ENCODE measurements at places on chromosomes 2 and 18. TPM values are rescaled to one million over a fixed set of nuclear protein-coding genes. Genes with fewer than 3 reads are reported as not detected.

SPR gene
- total RNA-seq = 4.5 TPM

- no peak for DNase-seq
These were observed 6.6 kb downstream of the D2HGDH start for GRCh38 chr2:241741016-241741415.

DNA sequence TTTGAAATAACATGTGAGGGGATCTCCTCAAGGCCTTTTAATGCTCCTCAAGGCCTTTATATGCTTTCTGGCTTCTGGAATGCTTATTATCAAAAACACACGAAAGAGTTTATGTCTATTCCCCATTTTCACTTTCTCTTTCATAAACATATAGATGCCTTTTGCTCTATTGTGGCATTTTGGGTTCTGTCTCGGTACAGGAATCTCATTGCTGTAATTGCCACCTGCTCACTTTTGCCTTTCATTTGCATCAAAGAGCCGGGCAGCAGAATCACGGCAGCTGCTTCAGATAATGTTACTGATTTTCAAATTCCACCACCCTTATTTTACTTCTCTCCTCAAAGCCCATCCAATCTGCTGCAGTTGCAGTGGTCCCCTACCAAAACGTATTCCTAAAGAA is 54.8 kb upstream of the LPIN2 start:
- DNase-seq = no peak

DNA sequence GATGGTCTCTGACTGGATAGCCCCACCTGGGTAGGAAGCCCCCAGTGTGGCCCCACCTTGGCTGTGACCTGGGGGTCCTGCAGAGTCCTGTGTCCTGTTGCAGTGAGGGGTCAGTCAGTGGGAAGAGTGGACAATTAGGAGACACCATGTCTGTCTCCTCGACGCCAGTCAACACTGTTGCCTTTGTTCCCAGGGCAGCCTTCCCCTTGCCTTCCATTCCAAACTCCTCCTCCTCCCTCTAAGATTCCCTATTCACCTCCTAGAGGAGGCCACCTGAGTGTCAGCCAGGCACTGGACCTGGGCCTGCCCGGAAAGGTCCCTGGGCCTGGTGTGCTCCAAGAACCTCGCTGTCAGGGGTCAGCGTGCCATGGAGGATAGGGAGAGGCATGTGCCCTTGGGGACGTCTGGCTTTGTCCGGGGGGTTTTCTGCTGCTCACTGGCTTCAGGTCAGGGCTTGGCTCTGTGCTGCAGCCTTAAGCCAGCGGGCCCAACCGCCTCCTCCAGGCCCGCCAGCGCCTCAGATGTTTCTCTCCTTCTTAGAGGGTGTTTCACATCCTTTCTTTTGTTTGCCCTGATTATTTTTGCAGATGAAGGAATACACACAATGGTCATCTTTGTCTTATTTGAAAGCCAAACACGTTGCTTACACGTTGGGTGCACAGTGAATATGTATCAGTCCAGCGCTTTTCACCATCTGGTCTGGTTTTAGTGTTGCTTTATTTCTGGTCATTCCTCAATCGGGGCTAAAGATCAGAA is 68.9 kb downstream of the HPCAL1 start:
- no peak for DNase-seq

- no peak for DNase-seq
These were observed 518.5 kb downstream of the TSN start for GRCh38 chr2:122273785-122274419.

- no peak for DNase-seq
These were observed 14.6 kb upstream of the KIDINS220 start for GRCh38 chr2:8851811-8852560.

DNA sequence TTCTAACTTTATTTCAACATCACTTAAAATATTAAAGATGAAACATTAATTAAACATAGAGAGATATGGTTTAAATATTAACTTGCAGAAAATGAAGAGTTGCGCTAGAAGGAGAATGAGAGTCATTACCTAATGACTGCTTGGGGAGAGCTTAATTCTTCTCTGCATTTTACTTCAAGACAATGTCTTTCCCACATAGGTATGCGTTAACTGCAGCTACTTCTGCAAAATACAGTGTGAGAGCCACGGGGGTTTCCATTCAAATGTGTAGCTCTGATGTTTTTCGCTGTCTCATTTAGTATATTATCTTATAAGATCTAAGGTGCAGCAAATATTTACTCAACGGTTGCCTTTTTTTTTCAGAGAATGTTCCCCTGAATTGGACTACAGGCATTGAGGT is 126.7 kb downstream of the TMX3 start:
- DNase-seq = no peak
